ENCODE measurements at places on chromosomes 4 and X.

DNA sequence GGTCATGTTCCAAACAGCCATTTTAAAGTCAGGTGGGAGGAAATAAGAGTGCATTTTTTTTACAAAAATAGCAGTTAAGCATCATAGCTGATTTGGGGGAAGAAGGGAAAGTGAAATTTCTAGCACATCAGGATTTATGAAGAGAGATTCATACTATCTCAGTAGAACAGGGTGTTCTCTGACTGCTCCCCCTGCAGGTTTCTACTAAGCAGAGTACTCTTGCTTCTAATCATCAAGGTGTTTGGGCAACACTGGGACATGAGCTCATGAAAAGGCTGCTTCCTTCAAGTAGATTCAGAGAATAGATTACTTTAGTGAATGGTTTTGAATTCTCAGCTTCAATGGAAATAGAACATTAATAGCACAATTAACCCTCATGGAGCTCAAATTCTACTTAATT is 591.4 kb upstream of the PCDH10 start:
- no peak overlapping the region for H3K4me3 ChIP-seq
- H3K27ac ChIP-seq, result no peak overlapping the region
- no peaks in the 10 kb centered on the region for H3K36me3 ChIP-seq

DNA sequence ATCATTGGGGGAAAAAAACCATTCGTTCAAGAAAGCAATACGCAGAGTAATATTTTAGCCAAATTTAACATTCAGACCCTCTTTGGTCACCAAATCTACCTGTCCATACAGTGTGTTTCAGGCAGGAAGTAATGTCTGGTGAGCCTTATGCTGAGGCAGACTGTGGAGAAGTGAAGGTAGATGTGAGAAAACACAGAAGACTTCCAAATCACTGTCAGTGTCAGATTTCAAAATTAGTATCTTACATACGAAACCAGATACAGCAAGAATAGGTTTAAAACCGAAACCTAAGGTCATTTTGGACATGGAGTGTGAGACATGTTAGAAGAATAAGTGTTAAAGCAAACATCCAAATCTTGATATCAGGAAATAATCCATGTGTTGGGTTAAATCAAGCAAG is 664.5 kb upstream of the HTR2C start:
- peaks cover 45% of the 10 kb centered on the region for H3K27me3 ChIP-seq
- no peak for DNase-seq
- no peak overlapping the region for H3K27ac ChIP-seq

GRCh38 chrX:116749943-116750342 is 287.2 kb upstream of the CT83 start:
- no peak overlapping the region for H3K4me3 ChIP-seq
- H3K36me3 ChIP-seq, result no peaks in the 10 kb centered on the region
- peak overlapping the region; percentile 44 for H3K27ac ChIP-seq
- DNase-seq, result peak; percentile 77

DNA sequence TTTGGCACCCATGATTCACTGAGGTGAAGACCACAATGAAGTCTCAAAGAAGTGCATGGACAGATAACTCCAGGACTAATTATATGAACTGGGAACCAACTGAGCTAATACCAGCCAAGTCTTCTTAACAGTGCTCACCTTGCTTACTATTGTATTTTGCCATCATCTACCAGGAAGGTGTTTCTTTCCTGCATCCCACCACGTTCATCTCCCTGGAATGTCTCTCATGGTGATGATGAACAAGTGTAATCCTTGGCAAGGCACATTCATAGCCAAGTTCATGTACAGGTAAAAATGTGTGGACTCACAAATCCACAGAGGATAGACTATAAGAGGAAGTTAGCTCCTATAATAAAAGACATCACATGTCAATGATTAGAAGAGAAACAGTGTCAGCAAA is 489.1 kb downstream of the SMARCA1 start:
- H3K4me3 ChIP-seq, result no peak overlapping the region
- no peak overlapping the region for H3K27ac ChIP-seq
- no peaks in the 10 kb centered on the region for H3K27me3 ChIP-seq
- no peaks in the 10 kb centered on the region for H3K4me1 ChIP-seq
- DNase-seq, result no peak

- H3K27me3 ChIP-seq, result no peaks in the 10 kb centered on the region
- H3K4me1 ChIP-seq, result peaks cover 22% of the 10 kb centered on the region
- H3K36me3 ChIP-seq, result no peaks in the 10 kb centered on the region
- H3K27ac ChIP-seq, result no peak overlapping the region
These were observed 269.3 kb downstream of the DHX15 start for GRCh38 chr4:24315056-24315455.

DNA sequence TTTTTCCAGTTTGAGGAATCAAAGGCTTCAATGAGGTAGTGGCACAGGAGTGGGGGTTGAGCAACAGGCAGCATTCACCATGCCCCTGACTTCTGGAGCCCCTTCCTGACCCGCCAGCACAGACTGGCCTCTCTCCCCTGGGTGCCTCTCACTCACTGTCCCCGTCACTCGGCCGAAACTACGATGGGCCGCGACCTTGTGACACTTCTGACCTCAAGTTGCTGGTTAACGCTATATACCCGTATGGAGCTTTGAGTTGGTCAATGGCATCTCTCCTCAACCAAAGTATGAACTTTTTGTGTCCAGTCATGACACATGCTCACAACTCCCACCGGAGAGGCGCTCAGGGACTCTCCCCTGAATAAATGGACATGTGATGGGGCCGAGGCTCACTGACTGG is 72.1 kb downstream of the IRF2 start:
- peaks cover 31% of the 10 kb centered on the region for H3K4me1 ChIP-seq
- no peak overlapping the region for H3K4me3 ChIP-seq
- no peaks in the 10 kb centered on the region for H3K27me3 ChIP-seq
- DNase-seq, result no peak
- H3K36me3 ChIP-seq, result peaks cover 64% of the 10 kb centered on the region
- peak overlapping the region; percentile 88 for H3K27ac ChIP-seq

DNA sequence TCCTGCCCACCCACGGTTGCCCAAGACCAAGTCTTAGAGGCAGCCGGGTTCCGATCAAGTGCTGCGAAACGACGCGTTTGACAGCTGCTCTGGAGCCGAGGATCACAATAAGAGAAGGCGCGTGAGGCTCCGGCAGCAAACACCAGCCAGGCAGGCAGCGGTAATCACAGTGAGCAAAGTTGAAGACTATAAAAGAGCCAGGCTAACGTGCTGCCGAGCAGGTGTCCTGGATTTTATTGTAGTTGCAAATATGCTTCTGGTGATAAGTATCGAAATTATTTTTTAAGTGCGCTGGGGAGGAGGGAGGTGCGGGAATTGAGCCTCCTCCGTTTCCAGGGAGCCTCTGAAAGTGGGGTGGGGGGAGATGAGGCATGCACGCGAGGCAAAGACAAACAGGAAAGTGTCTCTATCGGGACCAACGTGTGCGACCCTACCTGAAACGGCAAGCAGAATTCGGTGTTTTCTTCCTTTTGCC is 590 bp downstream of the GABRA2 start:
- no peaks in the 10 kb centered on the region for H3K36me3 ChIP-seq
- H3K4me1 ChIP-seq, result peaks cover 19% of the 10 kb centered on the region
- peak; percentile 45 for DNase-seq
- H3K4me3 ChIP-seq, result peak overlapping the region; percentile 95

GRCh38 chr4:14903321-14903720 is 99.0 kb upstream of the CPEB2 start:
- H3K27ac ChIP-seq, result no peak overlapping the region
- DNase-seq, result no peak
- H3K4me1 ChIP-seq, result peaks cover 6% of the 10 kb centered on the region
- H3K4me3 ChIP-seq, result no peak overlapping the region
- H3K36me3 ChIP-seq, result no peaks in the 10 kb centered on the region

- H3K4me1 ChIP-seq, result no peaks in the 10 kb centered on the region
- no peak overlapping the region for H3K4me3 ChIP-seq
- no peaks in the 10 kb centered on the region for H3K27me3 ChIP-seq
These were observed 530.1 kb downstream of the INPP4B start for GRCh38 chr4:142316025-142316424.

GRCh38 chr4:152949930-152950329 is 13.8 kb downstream of the FHDC1 start:
- DNase-seq, result no peak
- peaks cover 21% of the 10 kb centered on the region for H3K36me3 ChIP-seq
- H3K4me3 ChIP-seq, result no peak overlapping the region
- H3K27ac ChIP-seq, result no peak overlapping the region

GRCh38 chrX:29231800-29232199 is 644.6 kb downstream of the IL1RAPL1 start:
- H3K4me1 ChIP-seq, result no peaks in the 10 kb centered on the region
- peaks cover 12% of the 10 kb centered on the region for H3K27me3 ChIP-seq
- H3K27ac ChIP-seq, result no peak overlapping the region
- peak; percentile 4 for DNase-seq

Data from MCF 10A (cell line).